ENCODE measurements at places on chromosomes 13 and 19.

DNA sequence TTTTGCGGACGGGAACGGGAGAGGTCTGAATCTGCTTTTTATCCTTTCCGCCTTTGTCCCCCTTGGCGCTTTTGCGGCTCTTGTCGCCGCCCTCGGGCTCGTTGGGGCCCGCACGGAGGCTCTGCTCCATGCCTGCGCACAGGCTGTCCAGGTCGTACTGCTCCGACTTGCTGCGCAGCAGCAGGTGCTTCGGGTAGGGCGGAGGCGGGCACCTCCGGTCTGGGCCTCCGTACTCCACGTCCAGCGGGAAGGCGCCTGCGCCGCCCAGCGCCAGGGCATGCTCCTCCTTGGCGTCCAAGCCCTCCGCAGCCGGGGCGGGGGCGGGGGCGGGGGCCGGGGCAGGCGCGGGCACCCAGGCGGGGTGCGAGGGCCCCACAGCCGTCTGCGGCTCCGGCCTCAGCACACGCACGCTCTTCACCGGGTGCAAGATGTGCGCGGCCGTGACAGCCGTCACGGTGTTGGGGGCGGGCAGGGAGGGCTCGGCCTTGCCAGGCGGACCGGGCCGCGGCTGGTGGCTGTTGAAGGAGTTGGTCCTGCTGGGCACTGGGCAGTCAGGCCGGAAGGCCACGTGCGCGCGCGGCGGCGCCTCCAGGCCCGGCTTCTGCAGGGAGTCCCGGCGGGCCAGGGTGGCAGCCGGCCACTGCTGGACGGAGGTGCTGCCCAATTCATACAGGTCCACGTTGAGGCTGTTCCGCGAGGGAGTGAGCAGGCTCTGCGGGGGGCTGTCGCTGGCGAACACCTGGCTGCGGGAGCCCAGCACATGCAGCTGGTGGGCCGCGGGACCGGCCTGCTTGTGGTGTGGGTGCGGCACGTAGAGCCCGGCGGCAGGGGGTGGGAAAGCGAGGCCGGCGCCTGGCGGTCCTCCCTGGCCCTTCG, 73.1 kb downstream of the LATS2 start:
- DNase-seq = no peak

GRCh38 chr13:44583137-44583536, 7.0 kb upstream of the TSC22D1 start:
- no peak for DNase-seq

- DNase-seq = no peak
These were observed 77.4 kb upstream of the FARP1 start for GRCh38 chr13:98065468-98065867.

- no peak for DNase-seq
These were observed 1.8 kb downstream of the LONP1 start for GRCh38 chr19:5718037-5718578.

DNA sequence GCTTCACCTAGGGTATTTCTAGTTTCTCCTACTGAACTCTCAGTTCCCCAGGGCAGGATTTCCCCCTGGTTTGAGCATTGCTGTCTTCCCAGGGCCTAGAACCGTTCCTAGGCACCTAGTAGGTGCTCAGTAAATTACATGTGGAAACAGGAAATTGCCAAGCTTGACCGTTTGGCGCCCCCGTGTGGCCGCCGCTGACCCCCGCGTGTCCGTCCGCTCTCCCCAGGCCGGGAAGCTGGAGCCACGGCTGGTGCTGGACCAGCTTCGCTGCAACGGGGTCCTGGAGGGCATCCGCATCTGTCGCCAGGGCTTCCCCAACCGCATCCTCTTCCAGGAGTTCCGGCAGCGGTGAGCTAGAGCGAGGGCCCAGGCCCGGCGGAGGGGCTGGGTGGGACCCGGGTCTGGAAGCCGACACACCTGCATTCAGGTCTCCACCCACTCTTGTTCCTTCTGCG, 55.5 kb downstream of the MYH14 start:
- peak; percentile 13 for DNase-seq

DNA sequence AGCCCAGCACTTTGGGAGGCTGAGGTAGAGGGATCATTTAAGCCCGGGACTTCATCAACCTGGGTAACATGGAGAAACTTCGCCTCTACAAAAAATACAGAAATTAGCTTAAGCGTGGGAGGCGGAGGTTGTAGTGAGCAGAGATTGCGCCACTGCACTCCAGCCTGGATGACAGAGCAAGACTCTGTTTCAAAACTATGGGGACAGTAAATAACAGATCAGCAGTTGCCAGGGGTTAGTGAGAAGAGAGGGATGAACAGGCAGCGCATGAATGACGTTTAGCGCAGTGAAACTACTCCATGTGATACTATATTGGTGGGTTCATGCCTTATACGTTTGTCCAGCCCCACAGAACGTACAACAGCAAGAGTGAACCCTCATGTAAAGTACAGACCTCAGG, 7.1 kb upstream of the ICAM3 start:
- no peak for DNase-seq

DNA sequence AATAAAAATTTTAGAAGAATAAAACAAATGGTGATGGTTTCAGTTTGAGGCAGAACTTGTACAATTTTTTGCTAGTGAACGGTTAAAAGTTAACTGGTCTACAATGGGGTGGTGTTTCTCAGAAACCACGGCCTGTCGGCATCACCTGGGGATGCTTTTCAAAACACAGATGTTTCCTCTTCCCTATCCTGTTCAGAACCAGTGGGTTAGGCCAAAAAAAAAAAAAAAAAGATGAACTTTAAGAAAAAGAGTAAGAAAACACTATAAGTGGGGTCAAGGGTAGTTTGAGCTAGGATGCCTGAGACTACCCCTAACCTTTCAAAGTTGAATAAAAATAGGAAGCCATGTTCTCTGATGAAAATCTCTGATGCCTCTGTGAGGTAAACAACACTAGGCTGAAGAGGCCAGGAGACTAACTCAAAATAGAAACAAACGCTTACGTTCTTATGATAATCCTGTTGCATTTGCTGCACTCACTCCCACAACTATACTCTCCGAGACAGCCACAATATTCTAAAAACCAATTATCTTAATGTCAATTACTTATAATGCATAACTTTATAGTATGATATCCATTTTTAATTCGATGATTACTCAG, 3.3 kb downstream of the MTIF3 start:
- no peak for DNase-seq

DNA sequence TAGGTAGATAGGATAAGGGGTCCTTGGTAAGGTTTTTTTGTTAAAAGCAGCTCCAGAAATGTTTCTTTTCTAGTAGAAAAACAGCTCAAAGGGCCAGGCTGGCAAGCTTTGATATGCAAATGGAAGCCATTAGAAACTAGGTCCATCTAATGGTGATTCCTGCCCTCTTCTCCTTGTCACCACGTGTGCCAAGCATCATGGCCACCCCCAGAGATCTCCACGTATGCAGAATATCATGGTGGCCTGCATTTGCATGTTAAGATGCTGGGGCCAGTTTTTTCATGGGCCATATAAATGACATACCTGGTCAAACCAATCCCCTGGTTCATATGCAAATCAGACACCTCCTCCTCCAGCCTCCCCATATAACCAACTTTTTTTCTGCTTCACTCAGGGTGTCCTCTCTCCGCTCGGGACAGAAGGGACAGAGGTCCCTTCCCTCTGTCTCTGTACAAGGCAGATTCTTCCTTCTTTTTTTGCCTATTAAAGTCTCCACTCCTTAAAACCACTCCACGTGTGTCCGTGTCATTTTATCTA, 1335.9 kb downstream of the UQCRFS1 start:
- DNase-seq = no peak

- DNase-seq = no peak
These were observed 80.4 kb downstream of the TSHZ3 start for GRCh38 chr19:31268751-31269383.

GRCh38 chr13:44142540-44142867, 231.1 kb upstream of the SERP2 start:
- no peak for DNase-seq

DNA sequence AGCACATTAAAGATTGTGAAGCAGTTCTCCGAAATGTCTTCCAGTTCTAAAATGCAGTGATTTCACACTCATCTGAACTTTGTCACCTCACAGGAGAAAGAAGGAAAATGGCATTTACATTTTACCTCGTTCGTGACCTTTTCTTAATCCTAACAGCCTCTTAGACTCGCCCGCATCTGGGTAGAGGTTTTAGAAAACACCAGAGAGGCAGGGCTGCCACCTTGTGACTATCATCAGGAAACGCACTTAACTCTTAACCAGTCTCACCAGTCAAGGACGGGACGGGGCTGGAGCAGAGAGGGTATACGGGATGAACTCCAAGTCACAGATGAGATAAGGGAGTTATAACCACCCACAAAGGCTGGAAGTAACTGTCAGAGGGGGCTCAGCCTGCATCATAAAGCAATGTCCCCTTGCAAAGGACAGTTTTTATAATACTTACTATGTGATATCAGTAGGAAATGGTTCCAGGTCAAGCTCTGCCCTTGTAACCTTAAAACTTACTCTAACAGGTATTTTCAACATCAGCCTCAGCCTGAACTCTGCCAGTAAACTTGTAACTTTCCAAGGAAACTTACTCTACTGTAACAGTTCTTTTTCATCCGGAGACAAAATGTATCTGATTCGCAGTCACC, 8.6 kb upstream of the CEACAM6 start:
- peak; percentile 26 for DNase-seq

- no peak for DNase-seq
These were observed 1.6 kb downstream of the BCAM start for GRCh38 chr19:44810234-44811121.

- no peak for DNase-seq
These were observed 930.5 kb upstream of the SLITRK1 start for GRCh38 chr13:84812789-84813188.

GRCh38 chr13:78227709-78228108, 309.1 kb upstream of the EDNRB start:
- DNase-seq = no peak

DNA sequence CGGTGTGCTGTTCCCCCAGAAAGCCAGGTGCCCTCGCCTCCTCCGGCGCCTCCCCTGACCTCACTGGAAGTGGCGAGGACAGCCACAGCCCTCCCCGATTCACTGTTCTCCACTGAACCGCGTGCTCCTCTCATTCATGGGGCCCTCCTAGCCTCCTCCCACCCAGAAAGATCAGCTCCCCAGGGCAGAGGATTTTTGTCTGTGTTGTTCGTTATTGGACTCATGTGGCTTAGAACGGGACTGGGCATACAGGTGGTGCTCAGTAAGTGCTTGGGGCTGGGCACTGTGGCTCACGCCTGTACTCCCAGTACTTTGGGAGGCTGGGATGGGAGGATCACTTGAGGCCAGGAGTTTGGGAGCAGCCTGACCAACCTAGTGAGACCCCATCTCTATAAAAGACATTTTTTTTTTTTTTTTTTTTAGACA, 3.8 kb downstream of the PRTN3 start:
- DNase-seq = no peak

DNA sequence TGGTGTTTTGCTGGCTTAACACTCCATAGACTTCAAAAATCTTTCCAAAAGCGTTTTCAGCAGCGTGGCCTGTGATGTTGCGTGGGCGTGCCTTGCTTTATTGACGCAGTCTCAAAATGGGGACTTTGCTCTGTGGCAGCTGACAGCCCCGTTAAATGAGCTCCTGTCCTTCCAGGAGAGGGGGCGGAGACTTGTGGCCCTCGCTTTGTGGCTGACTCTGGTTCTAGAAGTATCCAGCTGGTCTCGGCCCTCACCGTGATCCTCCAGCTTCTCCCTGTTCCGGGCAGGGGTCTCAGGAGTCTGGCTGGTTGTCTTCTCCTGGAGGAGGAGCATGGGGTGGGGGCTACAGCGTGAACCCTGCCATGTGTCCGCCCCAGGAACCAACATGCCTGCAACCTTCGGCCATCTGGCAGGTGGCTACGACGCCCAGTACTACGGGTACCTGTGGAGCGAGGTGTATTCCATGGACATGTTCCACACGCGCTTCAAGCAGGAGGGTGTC, 8.4 kb upstream of the ZNF554 start:
- no peak for DNase-seq

DNA sequence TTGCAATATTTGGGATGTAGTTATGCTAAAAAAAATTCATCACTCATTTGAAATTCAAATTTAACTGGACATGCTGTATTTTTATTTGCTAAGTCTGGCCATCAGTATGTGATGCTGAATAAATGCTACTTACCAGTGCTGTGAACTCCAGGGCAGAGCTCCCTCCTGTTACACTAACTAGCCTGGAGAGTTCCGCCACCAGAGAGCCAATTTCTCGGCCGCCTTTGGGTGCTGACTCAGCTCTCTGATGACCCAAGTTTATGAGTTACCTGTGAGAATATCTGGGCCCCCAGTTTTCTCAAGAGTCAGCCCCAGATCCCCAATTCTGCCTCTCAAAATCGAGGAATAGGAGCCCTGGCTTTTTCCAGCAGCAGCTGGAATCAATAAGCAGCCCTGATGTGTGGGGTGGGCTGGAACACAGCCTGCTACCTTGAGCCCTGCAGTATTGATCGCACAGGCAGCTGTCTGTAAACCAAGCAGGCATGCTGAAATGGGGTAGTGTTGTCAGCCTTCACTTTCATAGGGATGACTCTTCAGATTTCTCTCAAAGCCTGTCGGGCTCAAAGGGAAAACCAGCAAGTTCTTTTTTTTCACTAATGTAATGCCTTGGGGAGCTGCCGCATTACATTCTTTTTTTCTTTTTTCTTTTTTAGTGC, 113.7 kb downstream of the DNAJC15 start:
- no peak for DNase-seq

- DNase-seq = no peak
These were observed 29.6 kb downstream of the GJA3 start for GRCh38 chr13:20131057-20131832.

DNA sequence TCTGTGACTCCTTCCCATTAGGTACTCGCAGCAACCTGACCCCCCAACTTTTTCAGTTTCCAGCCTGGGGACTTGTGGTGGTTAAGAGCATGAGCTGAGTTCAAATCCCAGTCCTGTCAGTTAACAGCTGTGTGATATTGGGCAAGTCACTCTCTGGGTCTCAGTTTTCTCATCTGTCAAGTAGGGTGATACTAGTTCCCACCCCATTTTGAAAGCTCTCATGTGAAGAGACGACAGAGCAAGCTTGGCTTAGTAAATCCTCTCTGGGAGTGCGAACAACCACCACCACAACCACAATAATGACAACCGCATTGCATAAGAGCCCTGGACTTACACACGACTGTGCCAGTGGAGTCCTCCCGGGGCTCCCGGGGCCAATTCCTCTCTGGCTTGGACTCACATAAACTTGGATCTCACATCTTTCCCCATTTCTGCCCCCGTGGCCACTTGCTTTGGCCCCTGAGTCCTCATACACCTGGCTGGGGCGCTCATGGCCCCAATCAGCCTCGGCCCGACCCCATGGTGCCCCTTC, 454 bp downstream of the BLVRB start:
- no peak for DNase-seq

DNA sequence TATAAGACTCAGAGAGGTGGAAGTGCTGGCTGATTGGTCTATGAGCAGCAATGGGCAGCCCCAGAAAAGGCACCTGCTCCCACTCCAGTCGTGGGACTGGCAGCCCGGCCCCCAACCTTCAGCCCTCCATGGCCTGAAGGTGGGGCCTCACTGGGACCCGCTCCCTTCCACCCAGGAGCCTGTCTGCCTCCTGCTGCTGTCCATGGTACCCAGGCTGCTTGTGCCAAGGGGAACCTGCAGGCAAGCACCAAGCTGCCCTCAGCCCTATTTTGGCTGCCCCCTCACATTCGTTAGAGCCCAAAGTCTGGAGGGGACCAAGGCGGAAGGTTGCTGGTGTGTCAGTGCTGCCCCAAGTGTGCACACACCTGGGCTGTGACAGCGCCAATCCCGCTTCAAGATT, 2304.9 kb downstream of the PCDH9 start:
- DNase-seq = no peak
